GM19239 (cell line): ENCODE measurements at places on chromosomes 3 and 15.

GRCh38 chr15:95086531-95087252, 855.3 kb downstream of the MCTP2 start:
- DNase-seq, result no peak

DNA sequence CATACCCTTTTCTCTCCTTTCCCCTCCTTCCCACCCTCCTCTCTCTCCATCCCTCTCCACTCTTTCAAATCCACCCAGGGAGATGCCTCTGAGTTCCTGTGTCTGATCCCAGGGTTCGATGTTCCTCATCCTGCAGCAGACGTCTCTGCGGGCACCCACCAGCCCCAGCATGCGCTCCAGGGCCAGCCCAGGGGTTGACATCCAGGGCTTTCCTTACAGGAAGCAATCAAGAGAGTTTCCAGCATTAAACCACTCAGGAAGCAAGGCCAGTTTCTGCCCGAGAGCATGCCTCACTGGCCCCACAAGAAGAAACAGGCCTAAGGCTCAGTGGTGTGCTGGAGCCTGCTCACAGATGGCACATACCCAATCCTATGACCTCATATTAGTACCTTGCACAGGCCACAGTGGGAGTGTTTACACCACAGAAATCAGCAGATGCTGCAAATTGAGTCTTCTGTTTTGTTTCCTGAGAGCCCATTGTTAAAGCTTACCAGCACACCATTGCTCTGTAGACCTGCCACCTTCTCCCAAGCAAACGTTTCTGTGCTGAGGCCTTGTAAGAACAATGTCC, 13.2 kb downstream of the SLC6A1 start:
- DNase-seq, result no peak

DNA sequence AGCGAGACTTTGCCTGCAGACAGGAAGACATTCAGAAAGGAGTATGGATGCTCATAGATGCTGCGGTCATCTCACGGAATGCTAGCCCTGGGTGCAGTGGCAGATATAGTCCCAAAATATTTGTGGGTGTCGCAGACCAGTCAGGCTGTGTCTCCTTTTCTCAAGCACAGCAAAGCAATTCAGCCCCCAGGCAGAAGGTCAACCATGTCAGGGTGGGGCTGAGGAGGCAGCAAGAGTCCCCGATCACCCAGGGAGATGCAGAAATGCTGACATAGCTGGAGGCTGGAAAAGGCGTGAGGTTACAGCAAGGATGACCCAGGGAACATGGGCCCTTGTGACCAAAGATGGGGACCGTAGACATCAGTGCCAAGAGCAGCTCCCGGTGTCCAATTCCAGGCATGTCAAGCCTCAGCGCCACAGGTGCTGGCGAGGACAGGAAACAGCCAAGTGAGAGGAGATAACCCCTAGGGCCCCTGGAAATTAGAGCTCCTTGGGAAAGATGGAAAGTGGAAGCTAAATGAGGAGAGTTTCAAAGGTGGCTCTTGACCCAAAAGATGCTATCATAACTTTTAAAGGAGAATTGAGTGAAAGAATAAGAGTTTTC, 81.2 kb upstream of the ABHD17C start:
- no peak for DNase-seq

GRCh38 chr3:46566040-46566641, at the start of gene LRRC2:
Gene LRRC2 (minus strand): TSS chr3:46566302. CDS start chr3:46551591, 14,711 bp downstream.
- no peak for DNase-seq

- DNase-seq, result no peak
These were observed 40.0 kb downstream of the MUC4 start for GRCh38 chr3:195771646-195772300.

GRCh38 chr15:38130205-38130567, 122.5 kb upstream of the SPRED1 start:
- DNase-seq, result no peak

DNA sequence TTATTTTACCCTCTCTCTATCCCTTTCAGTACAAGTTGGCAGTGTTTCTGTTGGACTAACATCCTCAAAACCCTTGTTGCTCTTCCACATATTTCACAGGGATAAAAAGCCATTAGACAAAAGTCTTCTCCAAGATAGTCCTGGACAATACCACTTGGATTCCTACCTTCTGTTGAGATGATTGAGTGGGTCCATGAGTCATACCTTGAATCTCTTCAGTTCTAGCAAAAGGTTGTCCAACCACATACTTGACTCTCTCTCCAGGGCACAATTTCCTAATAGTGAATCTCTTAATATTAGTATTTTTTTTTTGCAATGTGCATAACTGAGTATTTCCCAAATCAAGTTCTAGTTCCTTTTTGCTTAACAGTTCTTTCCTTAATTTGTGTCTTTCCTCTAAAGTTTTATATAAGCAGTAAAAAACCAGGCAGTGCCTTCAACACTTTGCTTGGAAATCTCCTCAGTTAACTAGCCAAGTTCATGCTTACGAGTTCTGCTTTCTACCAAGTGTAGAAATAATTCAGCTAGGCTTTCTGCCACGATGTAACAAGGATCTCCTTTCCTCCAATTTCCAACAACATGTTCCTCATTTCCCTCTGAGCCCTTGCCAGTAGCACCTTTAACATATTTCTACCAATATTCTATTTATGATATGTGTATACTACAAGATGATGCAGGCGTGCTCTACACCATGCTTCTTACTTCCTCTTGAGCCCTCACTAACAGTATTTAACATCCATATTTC, 68.3 kb upstream of the NEO1 start:
- no peak for DNase-seq

DNA sequence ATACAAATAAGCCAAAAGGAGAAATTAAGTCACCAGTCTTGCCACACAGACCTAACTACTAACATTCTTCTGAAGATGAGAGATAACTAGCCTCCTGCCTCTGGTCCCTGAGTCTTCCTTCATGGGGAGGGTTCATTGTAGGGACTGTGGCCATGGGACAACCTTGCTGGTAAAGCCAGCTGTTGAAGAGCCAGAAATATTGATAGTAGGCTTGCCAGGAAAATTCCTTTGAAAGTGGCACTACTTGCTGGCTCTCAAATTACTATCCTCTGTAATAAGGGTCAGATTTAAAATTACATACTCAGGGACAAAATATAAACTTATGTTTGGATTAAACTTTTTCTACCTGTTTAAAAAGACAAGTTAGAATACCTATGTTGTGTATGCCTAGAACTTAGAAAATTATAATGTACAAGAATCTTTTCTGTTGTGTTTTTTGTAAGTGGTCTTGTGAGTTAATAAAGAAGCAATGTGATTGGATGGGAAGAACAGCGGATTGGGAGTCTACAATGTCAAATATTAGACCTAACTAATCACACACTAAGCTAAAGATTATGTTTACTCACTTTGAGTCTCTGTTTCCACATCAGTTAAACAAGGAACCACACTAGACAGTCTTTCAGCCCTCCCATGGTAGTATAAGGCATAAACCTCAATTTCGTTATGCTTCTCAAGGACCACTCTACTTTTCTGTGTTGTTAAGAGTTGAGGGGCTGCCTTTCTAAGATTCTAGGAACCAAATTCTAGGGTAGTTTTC, 60.0 kb upstream of the TRIM71 start:
- DNase-seq, result no peak

- no peak for DNase-seq
These were observed 10.9 kb upstream of the OXTR start for GRCh38 chr3:8780279-8780678.

DNA sequence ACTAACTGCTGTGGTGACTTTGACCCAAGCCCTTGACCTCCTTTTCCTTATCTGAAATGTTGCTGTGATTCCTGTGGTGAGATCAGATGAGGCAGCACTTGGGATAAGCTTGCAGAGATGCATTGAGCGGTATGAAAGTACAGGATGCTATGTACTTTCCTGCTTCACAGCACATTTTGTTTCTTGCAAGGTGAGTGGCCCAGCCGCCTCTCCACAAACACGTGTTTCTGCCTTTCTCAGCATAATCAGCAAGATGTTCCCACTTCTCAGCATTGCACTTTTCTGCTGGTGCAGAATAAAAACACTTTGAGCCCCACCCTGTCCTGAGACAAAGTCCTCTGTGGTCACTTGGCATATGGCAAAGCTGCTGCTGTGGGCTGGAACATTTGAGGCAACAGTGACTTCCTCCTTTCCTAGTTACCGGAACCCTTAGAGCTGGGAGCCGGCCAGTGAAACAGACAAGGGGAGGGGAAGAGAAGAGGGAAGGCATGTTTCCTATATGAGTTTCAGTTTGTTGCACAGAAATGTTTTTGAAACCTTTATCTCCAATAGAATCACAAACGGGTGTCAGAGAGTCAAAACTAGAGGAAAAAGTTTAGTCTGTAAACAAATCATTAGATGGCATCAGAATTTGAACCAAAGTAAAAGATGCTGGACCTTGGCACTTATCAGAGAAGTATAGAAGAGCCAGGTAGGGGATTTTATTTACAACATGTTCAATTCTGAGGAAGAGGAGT, 5.0 kb downstream of the NUDT16 start:
- no peak for DNase-seq

GRCh38 chr3:143203848-143204247, 84.3 kb downstream of the CHST2 start:
- DNase-seq, result no peak
